ENCODE measurements at places on chromosomes 1 and 21. TPM values are rescaled to one million over a fixed set of nuclear protein-coding genes. Genes with fewer than 3 reads are reported as not detected.
A peak's percentile ranks its signal among the peaks of the same experiment; 100 is the strongest.

Gene USH2A
- 0.02 TPM for total RNA-seq

DNA sequence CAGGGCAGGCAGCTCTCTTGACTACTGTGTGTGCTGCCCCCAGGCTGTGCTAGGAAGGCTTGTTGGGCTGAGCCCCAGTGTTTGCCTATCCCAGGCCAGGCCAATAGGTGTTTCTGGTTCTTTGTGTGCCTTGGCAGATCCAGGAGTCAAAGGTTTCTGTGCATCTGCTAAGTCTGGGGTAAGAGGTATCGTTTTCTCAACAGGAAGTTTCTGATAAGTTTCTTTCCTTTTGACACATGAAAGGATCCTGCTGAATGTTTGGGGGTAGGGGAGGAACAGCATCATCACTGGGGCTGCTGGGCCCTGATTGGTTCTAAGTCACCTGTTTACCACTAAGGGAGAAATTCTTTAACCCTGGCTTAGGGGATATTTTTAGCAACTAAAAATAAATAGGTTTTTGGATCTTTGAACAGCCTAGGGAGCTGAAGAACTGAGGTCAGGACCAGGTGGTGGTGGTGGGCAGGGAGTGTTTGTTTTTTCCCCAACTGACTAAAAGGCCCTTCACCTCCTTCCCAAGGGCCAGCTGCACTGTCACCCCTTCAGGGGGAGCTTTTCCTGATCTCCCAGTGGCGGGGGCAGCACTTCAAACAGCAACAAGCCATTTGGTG is 85.1 kb downstream of the KCNN3 start:
- H3K27ac ChIP-seq, result no peak overlapping the region
- H3K27me3 ChIP-seq, result peaks cover 7% of the 10 kb centered on the region
- no peaks in the 10 kb centered on the region for H3K4me1 ChIP-seq
- H3K4me3 ChIP-seq, result no peak overlapping the region

- no peaks in the 10 kb centered on the region for H3K36me3 ChIP-seq
- no peak for DNase-seq
- H3K4me3 ChIP-seq, result no peak overlapping the region
- H3K27me3 ChIP-seq, result no peaks in the 10 kb centered on the region
These were observed 272.2 kb downstream of the LMO4 start for GRCh38 chr1:87600854-87601253.

DNA sequence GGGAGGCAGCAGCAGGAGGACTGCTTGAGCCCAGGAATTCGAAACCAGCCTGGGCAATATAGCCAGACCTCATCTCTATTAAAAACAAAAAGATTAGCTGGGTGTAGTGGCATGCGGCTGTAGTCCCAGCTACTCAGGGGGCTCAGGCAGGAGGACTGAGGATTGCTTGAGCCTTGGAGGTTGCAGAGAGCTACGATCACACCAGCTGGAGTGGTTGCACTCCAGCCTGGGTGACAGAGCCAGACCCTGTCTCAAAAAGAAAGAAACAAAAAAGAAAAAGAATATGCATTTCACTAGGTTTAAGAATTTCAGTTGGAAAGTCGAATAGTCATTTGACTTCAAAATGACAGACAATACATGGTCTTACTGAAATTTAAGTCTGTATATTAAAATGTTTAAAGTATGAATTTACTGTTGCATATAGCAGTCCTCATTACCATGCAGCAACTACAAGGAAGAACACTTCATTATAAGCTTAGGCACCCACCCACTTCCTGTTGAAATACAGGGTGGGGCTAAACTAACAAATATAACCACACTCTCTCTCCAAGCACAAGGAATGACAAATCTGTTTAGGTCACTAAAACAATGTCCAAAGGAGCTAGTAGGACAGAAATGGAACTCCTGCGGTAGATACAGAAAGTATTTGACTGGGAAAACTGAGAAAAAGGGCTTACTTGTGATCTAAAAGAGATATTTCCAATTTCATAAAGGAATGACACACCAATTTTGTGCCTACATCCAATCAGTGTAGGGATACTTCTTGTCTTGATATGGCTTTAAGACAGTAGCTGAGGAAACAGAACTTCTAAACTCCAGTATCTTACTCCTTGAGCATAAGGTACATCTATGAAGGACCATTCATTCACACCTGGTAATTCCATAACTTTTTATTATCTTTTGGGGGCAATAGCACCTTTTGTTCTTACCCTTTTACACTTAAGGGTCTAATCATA is 44.1 kb downstream of the GPR3 start:
- peaks cover 13% of the 10 kb centered on the region for H3K4me1 ChIP-seq
- H3K27ac ChIP-seq, result peak overlapping the region; percentile 33
- no peak overlapping the region for H3K4me3 ChIP-seq
- no peaks in the 10 kb centered on the region for H3K27me3 ChIP-seq
- peak; percentile 78 for DNase-seq
- no peaks in the 10 kb centered on the region for H3K36me3 ChIP-seq

- no peak overlapping the region for H3K4me3 ChIP-seq
- no peaks in the 10 kb centered on the region for H3K4me1 ChIP-seq
- H3K36me3 ChIP-seq, result no peaks in the 10 kb centered on the region
- H3K27me3 ChIP-seq, result no peaks in the 10 kb centered on the region
These were observed 37.2 kb downstream of the TTLL7 start for GRCh38 chr1:83961571-83962295.

Gene GJA4
- total RNA-seq, result not detected

DNA sequence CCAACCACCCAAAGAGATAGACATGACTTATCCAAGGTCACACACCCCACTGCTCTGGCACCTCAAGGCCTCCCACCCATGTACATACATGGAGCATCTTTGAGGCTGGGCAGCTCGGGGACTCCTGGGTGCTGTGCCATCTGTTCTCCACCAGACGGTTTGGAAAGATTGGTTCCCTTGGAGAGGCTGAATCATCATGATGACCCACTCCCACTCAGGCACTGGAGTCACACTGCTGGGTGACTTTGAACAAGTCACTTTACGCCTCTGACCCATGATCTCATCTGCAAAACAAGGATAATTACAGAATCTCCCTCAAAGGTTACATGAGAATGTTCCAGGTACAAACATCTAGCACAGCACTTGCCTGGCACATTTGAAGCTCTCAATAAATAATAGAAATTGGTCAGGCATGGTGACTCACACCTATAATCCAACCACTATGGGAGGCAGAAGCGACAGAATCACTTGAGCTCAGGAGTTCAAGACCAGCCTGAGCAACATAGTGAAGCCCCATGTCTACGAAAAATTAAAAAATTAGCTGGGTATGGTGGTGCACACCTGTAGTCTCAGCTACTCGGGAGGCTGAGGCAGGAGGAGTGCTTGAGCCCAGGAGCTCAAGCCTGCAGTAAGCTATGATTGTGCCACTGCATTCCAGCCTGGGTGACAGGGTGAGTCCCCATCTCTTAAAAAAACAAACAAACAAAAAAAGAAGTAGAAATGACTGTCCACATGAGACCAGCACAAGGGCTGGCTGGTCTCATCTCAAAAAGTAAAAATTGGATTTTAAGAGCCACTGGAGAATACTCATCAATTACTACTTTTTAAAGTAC is 74.9 kb downstream of the RRAGC start:
- no peak for DNase-seq
- H3K4me3 ChIP-seq, result no peak overlapping the region
- no peaks in the 10 kb centered on the region for H3K36me3 ChIP-seq

DNA sequence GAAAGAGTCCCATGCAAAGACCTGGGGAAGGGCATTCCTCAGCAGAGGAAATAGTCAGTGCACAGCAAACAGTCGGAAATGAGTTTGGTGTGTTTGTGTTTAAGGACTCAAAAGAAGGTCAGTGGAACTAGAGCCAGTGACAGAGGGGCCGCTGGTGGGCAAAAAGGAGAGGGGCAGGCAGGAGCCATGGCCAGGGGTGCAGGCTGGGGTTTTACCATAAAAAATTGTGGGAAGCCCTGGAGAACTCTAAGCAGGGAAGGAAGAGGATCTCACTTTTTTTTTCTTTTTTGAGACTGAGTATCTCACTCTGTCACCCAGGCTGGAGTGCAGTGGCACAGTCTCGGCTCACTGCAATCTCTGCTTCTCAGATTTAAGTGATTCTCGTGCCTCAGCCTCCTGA is 33.7 kb upstream of the TARDBP start:
- H3K27ac ChIP-seq, result no peak overlapping the region
- H3K4me1 ChIP-seq, result peaks cover 8% of the 10 kb centered on the region
- no peaks in the 10 kb centered on the region for H3K36me3 ChIP-seq
- no peak overlapping the region for H3K4me3 ChIP-seq
- peaks cover 21% of the 10 kb centered on the region for H3K27me3 ChIP-seq

Gene HES4
- 169 TPM for total RNA-seq

GRCh38 chr1:246602194-246602593 is 35.9 kb downstream of the CNST start:
- no peaks in the 10 kb centered on the region for H3K27me3 ChIP-seq
- no peaks in the 10 kb centered on the region for H3K4me1 ChIP-seq
- H3K27ac ChIP-seq, result no peak overlapping the region
- no peaks in the 10 kb centered on the region for H3K36me3 ChIP-seq
- peak; percentile 70 for DNase-seq

Gene B3GALT5
- 2.5 TPM for total RNA-seq

Gene C2CD4D
- 0.22 TPM for total RNA-seq

GRCh38 chr1:39670689-39671088 is 1.2 kb downstream of the NT5C1A start:
- no peak overlapping the region for H3K4me3 ChIP-seq
- no peaks in the 10 kb centered on the region for H3K36me3 ChIP-seq
- DNase-seq, result no peak

Measured in astrocyte (in vitro differentiated cells and primary cell).